Effector memory CD8-positive, alpha-beta T cell (primary cell): ENCODE measurements at places on chromosomes 11 and 22.

DNA sequence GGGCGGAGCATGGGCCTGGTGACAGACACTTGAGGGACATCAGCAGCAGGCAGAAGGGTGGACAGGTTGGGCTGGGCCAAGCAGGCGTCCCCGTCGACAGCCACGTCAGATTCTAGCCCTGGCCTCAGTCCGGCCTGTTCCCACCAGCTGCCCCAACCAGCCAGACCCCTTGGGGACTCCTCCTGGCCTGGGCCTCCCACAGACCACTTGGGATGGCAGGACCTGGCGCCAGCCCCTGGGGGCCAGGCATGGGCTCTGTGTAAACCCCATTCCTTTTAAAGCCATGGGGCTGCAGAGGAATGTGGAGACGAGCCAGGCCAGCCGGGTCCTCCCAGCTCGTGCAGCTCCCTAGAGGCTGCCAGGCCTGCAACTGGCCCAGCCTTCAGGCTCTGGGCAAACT is 4.7 kb upstream of the SUSD2 start:
- no peak for DNase-seq

- DNase-seq, result no peak
These were observed 1.7 kb downstream of the SAMM50 start for GRCh38 chr22:43956805-43957463.

DNA sequence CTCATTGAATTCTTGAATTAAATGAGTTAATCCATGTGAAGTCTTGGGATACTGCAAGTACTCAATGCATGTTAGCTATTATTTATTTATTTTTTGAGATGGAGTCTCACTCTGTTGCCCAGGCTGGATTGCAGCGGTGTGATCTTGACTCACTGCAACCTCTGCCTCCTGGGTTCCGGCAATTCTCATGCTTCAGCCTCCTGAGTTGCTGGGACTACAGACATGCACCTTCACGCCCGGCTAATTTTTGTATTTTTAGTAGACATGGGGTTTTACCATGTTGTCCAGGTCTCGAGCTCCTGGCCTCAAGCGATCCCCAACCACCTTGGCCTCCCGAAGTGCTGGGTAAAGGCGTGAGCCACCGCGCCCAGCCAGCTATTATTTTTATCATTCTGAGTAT is 9.4 kb downstream of the MMP7 start:
- no peak for DNase-seq

DNA sequence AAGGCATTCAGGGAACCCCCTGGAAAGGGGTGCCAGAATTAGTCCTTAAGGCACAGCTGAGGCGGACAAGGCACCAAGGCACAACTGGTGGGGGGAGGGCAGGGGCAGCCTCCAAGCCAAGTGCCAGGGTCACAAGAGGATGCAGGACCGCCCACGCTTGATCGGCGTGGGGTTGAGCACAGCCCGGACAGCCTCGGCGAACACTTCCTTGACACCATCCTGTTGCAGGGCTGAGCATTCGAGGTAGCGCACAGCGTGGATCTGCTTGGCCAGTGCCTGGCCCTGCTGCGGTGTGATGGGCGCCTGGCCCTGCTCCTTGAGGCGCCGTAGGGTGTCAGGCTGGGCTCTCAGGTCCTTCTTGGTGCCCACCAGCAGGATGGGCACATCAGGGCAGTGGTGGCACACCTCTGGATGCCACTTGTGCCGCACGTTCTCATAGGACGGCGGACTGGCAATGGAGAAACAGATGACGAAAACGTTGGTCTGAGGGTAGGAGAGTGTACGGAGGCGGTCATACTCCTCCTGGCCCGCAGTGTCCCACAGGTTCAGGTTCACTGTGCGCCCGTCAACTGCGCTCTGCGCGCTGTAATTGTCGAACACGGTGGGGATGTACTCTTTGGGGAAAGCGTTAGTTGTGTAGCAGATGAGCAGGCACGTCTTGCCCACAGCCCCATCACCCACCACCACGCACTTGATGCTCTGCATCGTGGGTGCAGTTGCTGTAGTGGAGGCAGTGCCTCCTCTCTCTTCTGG is 13.1 kb downstream of the RHOG start:
- DNase-seq, result no peak

- DNase-seq, result peak; percentile 53
These were observed 12.9 kb upstream of the CDKN1C start for GRCh38 chr11:2898366-2899079.

- DNase-seq, result no peak
These were observed 38.1 kb upstream of the ADA2 start for GRCh38 chr22:17257121-17258001.

- no peak for DNase-seq
These were observed 201.9 kb downstream of the DDX10 start for GRCh38 chr11:108866781-108867180.

DNA sequence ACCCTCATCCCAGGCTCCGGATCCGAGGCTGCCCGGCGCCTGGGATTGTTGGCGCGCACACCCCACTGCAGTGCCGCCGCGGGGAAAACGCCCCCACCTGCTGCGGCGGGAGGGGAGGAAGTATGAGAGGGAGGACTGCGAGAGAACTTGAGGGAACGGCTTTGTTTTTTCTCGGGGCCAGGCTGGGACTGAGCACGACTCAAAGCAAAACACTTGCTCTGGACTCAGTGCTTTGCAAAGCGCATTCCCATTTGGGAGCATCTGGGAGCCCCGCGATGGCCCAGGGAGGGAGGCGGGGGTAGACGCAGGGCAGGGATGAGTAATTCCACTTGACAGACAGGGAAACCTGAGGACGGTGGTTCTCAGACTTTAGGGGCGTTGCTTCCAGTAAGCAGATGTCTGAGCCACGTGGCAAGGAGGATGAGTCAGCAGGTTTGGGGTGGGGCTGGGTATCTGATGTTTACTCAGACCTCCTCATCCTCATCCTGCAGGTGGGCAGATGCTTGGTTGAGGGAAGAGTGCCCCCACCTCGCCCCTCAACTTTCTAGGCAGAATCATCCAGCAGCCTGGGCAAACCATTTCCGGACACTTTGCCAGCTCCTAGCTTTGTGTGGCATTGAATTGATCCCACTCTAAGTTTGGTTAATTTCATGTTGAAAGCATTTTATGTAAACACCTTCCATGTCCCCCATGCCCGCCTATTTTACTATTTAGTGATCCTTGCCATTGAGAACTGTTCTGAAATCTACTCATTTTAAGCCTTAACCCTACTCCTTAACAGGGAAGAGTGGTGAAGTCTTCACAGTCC is 1.5 kb downstream of the MIAT start:
- peak; percentile 56 for DNase-seq

DNA sequence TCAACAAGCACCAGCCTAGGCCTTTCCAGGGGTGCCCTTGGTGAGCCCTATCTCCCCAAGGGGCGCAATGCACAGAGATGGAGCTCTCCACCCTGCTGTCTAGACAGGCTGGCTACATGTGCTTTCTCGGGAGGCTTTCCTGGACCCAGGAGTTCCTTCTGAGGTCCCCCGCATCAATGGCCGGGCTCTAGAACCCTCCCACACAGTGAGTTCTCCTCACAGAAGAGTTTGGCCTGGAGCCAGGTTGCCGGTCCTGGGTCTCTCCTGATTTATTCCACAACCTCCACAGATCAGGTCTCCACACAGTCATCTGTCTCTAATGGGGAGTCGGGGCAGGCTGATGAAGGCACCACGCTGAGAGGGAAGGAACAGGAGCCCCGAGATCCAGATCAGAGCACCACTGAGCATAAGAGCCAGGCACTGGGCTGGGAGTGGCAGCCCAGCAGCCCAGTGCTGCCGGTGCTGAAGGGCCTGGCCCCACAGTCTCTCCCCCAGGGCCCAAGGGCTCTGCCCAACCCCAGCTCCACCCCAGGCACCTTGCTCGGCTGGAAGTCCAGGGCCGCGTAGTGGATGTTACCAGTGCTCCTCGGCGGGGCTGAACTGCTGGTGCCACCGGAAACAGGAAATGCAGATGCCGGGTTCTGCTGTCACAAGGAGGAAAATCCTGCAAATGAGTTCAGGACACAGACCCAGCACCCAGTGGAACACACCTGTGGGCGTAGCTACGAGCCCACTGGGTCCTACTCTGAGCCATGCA is 44.7 kb downstream of the GAB4 start:
- DNase-seq, result no peak

DNA sequence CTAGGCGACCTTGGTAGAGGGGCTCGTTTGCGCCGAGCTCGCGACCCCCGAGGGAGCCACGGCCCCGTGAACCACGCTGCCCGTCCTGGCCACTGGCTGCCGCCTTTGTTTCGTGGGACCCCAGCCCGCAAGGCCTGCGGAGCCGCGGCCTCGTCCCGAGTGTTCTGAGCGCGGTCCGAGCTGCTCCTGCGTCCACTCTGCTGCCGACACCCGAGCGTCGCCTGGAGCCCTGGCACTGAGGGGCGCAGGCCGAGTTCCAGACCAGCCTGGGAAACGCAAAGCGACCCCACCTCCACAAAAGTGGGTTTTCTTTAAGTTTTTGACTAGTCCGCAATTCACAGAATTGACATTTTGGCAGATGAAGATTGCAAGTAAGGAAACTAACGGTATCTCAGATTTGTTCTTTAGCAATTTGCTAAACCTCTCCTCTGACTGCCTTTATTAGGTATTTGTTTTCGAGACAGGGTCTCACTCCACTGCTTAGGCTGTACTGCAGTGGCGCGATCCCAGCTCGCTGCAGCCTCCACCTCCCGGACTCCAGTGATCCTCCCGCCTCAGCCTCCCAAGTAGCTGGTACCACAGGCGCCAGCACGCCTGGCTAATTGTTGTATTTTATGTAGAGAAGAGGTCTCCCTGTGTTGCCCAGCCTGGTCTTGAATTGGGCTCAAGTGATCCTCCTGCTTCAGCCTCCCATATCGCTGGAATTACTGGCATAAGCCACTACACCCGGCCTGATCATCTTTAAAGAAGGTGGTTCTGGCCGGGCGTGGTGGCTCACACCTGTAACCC is 879 bp upstream of the RNH1 start:
- no peak for DNase-seq

- no peak for DNase-seq
These were observed 166.6 kb downstream of the BRD1 start for GRCh38 chr22:49660794-49661781.

DNA sequence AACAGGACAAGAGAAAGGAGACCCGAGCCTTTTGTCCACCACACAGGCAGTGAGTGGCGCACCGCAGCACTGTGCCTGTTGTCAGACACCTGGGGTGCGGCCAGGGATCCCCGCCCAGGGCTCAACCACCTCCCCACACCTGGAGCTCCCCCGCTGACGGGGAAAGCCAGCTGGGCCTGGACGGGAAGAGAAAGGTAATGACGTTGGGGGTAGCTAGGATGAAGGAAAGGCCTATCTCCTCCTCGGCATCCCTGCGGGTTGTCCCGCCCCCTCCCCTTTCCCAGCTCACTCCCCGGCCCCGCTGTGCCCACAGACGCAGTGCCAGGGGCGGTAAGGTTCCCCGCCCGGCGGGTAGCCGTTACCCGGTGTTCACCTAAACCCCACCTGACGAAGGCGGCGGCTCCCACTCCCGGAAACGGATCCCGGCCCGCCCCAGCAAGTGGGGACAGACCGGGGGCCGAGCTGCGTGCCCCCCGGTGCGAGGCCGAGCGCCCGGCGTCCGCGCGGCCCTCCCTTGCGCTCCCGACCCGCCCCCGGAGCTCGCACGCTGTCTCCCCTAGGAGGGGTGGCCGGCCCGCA is 495 bp downstream of the HYOU1 start:
- peak; percentile 50 for DNase-seq

DNA sequence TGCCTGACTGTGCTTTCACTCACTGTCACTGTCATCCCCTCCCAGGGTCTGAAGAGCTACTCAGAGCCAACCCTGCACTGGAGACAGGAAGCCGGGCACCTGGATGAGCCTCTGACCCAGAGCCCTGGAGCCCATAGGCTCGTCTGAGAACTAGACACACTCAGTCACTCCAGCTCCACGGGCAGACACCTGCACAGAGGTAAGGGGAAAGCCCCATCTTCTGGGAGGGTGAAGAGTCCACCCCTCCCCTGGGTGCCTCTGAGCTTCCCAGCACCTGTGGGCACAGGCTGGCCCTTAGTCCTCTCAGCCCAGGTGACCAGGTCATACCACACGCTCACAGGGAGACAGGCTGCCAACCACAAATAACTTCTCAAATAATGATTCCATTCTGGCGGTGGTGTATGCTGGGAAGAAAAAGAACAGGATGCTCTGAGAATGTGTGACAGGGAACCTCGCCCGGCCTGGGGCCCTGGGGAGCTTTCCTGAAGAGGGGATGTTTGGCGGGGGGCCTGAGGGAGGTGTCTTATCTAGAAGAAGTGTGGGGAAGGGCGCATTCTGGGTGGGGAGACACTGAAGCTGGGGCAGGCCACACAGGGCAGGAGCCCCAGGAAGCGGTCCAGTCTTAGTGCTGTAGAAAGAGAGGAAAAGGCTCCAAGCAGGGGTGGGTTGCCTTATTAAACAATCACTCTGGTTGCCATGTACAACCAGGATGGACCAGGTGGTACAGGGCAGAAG is 5.3 kb downstream of the CCDC157 start:
- no peak for DNase-seq

- DNase-seq, result no peak
These were observed 406.3 kb downstream of the ETS1 start for GRCh38 chr11:128181088-128181480.

DNA sequence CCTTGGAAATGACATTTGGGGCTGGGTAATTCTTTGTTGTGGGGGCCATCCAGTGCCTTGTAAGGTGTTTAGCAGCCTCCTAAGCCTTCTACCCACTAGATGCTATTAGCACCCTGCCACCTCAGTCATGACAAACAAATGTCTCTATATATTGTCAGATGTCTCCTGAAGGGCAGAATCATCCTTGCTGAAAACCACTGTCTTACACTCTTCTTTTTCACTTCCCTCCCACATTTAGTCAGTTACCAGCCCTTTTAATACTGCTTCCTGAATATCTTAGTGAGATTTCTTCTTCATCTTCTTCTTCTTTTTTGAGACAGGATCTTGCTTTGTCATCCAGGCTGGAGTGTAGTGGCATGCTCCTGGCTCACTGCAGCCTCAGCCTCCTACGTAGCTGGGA is 33.1 kb downstream of the TNRC6B start:
- DNase-seq, result no peak

DNA sequence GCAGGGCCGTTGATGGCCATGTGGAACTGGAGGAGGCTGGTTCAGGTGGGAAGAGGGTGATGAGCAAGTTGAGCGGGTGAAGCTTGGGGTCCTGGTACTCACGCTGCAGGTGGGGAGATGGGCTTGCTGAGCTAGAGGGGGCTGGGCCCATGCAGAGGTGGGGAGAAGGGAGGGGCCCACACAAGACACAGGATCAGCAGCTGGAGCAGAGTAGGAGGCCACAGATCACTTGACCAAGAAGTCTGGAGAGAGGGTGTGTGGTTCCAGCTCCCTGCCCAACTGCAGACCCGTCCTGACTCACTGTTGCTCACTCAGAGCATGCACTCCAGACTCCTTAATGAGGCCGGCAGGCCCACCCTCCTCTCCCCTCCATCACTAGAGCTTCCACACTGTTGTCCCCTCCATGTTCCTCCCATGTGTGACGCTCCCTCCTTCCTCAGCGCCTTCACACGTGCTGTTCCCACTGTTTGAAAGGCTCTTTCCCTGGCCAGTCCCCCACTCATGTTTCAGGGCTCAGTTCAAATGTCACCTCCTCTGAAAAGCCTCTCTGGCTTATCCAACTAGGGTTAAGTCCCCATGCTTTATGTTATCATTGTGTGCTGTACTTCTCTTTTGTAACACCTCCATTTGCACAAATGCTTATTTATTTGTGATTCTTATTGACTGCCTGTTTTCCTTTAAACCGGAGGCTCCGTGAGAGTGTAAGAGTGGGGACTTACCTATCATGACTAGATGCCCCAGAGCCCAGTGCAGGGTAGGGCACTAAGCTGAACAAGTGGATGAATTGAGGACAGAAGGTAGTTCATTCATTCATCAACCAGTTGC is 2.3 kb downstream of the CCDC86 start:
- DNase-seq, result no peak

GRCh38 chr11:34006876-34007275 is 44.7 kb upstream of the CAPRIN1 start:
- no peak for DNase-seq

GRCh38 chr11:112363527-112363926 is 102.9 kb upstream of the PLET1 start:
- DNase-seq, result no peak
